ENCODE measurements at places on chromosomes 12 and 14. TPM values are rescaled to one million over a fixed set of nuclear protein-coding genes. Genes with fewer than 3 reads are reported as not detected.

Gene TCL1B
- not detected for total RNA-seq

Gene SMOC1
- not detected for total RNA-seq

Gene TBC1D30
- total RNA-seq = 0.11 TPM

Gene PRR4
- 2.9 TPM for total RNA-seq

Gene SLC8A3
- not detected for total RNA-seq

Gene AMIGO2
- 10.2 TPM for total RNA-seq

Gene PDE3A
- total RNA-seq = not detected

Gene SIX6
- total RNA-seq = not detected

Gene TAS2R8
- total RNA-seq = not detected

Gene IL22
- total RNA-seq = not detected

Gene CD69
- total RNA-seq = 116 TPM

- no peak for DNase-seq
These were observed 158.0 kb downstream of the RAD51B start for GRCh38 chr14:67977434-67978034.

DNA sequence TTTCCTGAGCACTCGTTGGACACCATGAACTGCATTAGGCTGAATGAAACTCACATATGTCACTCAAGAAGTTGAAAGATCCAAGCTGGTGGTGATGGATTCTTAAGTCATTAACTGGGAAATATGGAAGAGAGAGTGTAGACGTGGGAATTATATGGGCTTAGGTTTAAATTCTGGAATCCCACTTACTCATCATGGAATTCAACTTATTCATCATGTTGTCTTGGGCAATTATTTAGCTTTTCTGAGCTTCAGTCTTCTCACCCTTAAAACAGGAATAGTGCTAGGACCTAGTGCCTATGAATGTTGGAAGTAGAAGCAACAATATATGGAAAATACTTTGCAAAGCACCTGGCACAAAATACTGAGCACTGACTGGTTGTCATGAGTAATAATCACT is 292.4 kb upstream of the TBX3 start:
- no peak for DNase-seq

GRCh38 chr12:106127338-106128126 is 11.2 kb downstream of the NUAK1 start:
- DNase-seq = no peak

DNA sequence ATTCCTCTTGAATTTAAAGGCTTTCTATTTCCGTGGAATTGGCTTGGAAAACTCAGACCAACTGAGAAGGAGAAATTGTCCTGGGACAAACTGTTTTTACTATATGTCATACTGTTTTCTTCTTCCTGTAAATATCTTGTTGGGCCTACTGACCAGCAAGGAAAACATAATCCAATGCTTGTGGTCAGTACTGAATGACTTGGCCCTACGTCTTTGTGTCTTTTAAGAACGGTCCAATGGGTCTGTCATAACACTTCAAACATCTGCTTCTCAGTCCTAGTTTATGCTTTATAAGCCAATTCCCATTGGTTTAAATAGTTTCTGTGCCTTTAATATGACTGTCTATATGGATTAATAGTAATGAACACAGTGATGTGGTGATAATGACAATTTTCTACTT is 248.5 kb upstream of the DDHD1 start:
- no peak for DNase-seq

DNA sequence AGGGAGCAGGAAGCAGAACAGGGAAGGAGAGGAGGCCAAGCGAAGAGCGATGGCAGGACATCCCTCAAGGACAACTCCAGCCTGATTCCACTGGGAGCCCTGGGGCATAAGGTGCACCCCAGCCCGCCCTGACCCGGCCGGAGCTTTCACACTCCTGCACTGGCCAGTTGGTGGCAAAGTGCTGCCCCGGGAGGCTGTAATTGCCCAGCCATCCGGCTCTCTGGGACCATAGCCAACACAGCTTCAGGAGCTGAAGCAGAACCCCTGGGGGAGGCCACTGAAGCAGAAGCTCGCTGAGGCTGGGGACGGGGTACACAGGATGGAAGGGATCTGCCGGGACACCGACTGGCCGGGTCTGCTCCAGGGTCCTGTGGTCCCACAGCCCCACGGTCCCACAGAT is 41.9 kb upstream of the BEGAIN start:
- DNase-seq = no peak

DNA sequence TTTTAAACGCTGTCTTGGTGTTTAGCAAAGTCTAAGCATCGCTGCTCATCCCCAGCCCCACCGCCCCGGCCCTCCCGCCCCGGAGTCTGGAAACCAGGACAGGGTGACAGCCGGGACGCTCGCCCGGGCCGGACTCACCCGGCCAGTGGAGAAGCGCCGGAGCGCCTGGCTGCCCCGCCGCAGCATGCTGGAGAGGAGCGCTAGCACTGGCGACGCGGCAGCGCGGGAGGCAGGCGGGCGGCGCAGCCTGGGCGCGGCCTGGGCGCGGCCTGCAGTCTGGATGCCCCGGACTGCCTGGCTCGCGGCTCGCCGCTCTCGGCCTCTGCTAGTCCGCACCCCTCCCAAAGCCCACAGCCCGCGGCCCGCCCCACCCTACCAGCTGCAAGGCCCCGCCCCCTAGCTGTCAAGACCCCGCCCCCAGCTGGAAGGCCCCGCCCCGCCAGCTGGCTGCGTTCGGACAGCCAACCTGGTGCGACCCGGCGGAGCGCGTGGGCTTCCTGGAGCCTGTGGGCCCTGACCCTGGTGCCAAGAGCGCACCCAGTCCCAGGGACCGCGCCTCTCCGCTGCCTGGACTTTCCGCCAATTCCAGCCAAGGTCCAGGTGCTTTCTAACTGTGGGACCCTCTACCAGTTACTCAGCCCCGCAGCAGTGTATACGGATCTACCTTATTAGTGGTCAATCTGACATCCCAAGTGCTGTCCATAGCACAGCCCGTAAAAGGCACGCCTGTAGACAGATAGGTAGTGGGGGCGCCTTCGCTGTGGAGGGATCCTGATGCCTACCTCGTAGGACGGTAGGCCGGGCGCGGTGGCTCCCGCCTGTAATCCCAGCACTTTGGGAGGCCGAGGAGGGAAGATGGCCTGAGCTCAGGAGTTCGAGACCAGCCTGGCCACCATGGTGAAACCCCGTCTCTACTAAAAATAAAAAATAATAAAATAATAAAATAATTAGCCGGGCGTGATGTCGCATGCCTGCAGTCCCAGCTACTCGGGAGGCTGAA is at the start of gene ALDH1L2:
Gene ALDH1L2, minus strand, starts transcription at position 208 of the 1,000 bp plus-strand sequence. Its CDS starts 22 bp downstream, at position 186.
- peak; percentile 61 for DNase-seq

- DNase-seq = peak; percentile 70
These were observed 4.2 kb downstream of the RHOF start for GRCh38 chr12:121789233-121789781.

- DNase-seq = no peak
These were observed 73.1 kb upstream of the SLC38A2 start for GRCh38 chr12:46445551-46446235.

DNA sequence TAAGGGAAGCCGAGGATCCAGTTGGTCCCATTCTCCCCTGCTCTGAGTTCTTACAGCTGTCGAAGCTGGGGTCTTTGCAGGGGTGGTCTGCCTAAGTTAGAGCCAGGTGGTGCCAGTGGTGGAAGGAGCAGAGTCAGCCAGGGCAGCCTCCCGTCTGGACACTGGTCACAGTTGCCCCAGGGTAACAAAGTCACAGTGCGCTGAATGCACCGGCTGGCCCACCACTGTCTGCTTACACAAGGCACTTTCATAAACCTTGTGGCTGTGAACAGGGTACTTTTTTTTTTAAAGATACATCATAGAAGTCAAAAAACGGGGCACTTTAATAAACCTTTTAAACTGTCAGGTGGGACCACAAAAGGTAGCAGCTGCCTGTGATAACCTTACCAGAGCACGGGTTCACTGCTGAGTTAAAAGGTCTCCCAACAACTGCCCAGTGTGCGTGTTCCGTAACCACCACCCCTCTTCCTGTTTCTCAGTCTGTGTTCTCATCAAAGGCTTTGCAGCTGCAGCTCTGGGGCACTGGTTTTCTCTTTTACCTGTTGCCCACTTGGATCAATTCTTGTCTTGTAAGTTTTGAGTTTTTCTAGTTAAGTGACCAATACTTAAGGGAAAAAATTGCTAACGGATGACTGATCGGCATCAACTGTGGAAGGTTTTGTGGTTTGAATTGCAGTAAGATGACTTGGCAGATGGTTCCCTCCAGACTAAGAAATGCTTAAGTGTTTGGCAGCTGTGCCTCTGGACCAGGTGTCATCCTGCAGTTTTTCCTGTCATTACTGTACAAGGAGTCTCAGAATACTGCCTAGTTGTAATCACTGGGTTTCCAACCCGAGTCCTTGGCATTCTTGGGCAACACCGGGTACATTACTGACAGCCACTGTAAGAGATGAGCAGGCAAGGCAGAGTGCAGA is 55.9 kb downstream of the DYNC1H1 start:
- peak; percentile 83 for DNase-seq

DNA sequence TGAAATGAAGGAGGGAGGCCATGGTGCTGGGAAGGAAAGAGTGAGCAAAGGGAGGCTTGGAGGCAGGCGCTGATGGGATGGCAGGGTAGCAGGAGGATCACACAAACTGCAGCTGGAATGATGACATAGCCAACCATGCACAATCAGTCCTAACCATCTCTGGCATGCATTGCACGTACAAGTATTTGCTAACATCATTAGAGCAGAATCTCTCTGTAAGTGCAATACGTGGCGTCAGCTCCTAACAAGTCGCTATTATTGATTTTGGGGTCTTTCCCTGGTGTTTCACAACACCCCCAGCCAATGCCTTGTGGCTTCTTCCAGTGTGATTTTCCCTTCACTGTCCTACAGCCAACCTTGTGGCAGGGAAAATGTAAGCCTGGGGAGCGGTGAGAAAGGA is 18.5 kb downstream of the BDKRB1 start:
- DNase-seq = no peak

DNA sequence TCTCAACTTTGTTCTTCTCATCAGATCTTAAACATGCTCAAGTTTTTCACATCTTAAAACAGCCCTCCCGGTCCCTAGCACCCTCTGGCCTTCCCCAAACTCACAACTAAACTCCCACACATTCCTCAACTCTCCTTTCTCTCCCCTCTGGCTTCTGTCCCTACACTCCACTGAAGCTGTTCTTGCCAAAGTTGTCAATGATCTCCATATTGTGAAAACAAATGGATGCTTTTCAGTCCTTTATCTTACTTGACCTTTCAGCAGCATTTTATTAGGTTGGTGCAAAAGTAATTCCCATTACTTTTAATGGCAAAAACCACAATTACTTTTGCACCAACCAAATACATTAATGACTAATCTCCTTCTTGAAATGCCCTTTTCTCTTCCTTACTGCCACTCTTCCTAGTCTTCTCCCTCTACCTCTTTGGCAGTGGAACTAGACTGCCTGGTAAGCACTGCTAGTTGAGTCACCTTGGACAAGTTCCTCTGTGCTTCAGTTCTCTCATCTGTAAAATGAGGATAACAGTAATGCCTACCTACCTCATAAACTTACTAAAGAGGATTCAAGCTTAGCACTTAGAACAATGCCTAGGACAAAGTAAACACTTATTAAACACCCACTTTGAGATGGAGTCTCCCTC is 16.0 kb downstream of the CERS5 start:
- no peak for DNase-seq

DNA sequence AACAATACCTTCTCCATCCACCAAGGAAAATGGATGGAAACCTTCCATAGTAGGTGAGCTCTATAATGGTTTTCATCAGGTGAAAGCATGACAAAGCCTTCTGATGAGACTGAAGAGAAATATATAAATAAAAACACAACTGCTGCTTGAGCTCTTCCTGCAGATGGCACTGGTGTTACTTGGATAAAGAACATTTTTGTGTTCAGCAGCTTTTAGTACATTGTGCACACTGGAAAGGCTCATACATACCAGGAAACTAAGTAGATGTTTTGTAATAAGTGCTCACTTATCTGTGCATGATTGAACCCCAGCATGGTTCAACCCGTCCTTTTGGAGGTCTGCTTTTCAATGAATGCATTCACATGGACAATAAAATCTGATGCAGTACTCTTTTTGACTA is 357.3 kb upstream of the MIS18BP1 start:
- DNase-seq = no peak

GRCh38 chr14:23054000-23054811 is 3.1 kb downstream of the CDH24 start:
- DNase-seq = peak; percentile 54

GRCh38 chr12:51285843-51286242 is 15.6 kb upstream of the SMAGP start:
- DNase-seq = no peak

DNA sequence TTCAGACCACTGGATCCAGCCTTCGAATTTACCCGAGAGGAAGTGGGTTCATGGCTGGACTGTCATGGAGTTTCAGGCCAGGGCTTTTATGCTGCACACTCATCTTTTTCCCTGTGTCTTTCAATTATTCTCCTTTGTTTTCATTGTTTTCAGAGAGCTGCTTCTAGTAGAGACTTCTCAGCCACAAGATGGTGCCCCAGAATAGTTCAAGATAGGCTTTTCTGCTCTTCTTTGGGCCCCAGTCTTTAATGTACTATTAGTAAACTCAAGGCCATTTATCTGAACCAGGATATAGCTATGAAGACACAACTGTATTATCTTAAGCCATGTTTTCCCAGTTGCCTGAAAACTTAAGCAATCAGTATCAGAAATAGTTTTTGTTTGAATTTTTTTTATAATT is 30.4 kb upstream of the PSMA6 start:
- DNase-seq = no peak

DNA sequence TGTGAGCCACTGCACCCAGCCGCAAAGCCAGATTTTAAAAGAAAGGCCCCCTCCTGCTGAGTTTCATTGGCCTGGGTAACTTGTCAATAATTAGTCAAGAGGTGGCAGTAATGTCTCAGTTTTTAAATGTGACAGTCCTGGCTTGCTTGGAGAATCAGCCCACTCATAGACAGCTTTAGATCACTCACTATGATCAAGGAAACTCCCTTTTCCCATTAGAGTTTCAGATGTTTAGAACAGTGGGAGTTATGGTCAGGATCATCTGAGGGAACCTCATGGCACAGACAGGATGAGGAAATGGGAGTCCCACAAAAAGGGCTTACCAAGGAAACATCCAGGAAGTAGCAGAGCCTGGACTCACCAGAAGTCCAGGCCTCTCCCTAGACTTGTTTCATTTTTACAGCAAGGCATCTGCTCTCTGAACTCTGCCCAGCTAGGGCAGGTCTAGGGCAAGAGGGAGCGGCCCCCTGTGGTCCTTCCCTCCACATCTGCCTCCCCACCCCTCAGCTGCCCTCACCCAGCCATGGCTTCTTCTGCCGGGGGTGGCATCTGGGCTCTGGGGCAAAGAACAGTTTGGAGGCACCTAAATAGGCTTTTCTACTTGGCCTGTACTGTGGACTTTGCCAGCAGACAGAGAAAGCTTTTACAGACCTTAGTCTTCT is 11.2 kb downstream of the BCL2L14 start:
- no peak for DNase-seq

GRCh38 chr14:86193756-86194155 is 663.8 kb downstream of the FLRT2 start:
- no peak for DNase-seq

- no peak for DNase-seq
These were observed 16.5 kb upstream of the OR6J1 start for GRCh38 chr14:22660654-22661053.

DNA sequence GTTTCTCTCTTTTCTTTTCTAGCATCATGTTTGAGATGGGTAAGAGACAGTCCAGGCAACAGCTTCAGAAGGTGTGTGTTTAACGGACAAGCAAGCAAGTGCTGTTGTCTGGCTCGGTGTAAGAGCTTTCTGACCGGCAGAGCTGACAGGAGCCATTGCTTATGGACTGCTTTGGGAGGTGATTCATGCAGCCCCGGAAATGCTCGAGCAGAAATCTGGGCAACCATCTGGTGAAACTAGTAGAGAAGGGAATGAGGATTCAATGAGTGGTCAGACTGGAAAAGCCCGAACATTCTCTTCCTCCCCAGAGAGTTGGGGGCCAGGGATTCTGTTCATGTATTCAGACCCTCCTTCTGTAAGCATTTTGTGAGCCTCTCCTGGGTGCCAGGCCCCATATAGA is 24.4 kb downstream of the TUNAR start:
- no peak for DNase-seq

Data from activated CD8-positive, alpha-beta T cell treated with anti-CD3 and anti-CD28 coated beads, Interleukin-2, amount 10 ng/mL, durations not matched to agents 7 days and 5 days (primary cell).